NCI-H146 (cell line): ENCODE measurements at places on chromosomes 5 and 9.

DNA sequence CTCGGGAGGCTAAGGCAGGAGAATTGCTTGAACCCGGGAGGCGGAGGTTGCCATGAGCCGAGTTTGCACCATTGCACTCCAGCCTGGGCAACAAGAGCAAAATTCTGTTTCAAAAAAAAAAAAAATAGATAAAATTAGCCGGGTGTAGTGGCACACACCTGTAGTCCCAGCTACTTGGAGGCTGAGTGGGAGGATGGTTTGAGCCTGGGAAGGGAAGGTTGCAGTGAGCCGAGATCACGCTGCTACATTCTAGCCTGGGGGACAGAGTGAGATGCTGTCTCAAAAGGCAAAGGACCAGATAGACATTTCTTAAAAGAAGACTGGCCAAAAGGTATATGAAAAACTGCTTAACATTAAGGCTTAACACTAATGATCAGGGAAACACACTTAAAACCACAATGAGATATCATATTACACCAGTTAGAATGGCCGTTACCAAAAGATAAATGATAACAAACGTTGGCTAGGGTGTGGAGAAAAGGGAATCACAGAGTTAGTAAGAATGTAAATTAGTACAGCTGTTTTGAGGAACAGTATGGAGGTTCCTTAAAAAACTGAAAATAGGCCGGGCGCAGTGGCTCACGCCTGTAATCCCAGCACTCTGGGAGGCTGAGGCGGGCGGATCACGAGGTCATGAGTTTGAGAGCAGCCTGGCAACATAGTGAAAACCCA, 10.1 kb upstream of the MARVELD2 start:
- no peak for DNase-seq

- DNase-seq = peak; percentile 95
These were observed 599.3 kb upstream of the TLE4 start for GRCh38 chr9:78972303-78972999.

DNA sequence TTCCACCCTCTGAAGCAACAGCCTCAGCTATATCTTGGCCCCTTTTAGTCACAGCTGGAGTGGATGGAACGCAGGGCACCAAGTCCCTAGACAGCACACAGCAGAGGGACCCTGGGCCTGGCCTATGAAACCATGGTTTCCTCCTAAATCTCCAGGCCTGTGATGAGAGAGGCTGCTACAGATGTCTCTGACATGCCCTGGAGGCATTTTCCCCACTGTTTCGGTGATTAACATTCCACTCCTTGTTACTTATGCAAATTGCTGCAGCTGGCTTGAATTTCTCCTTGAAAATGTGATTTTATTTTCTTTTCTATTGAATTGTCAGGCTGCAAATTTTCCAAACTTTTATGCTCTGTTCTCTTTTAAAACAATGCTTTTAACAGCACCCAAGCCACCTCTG, 384.8 kb downstream of the PRR16 start:
- no peak for DNase-seq

DNA sequence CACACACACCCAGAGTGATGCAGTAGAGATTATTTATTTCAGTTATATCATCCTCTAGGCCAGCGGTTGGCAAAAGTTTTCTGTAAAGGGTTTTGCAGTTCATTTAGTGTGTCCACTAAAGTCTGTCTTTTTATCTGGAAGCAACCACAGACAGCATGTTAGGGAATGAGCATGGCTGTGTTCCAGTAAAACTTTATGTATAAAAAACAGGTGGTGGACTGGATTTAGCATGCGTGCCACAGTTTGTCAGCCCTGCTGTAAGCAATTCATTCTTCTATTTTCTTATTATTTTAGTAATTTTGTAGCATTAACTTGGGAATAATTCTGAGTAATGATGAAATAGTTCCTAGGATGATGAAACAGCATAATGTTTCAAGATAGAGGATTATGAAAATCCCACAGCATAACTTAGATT, 51.7 kb downstream of the CCNH start:
- DNase-seq = no peak

DNA sequence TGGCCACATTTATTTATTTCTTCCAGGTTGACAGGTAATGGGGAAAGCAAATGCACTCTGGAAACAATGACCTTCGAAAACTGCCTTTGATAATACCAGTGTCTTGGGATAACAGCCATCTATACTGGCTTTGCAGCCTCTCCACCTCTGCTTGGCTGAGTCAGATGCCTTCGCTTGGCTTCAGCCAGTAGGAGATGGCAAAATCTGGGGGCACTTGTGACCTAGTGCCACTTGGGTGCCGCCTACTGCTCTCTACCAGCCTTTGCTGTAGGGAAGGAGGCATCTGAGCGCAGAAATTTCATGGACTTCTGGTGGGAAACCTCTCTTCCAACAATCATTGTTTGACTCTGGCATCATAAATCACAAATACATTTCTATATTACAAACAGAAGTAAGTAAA, 21.8 kb downstream of the FYB1 start:
- DNase-seq = no peak

DNA sequence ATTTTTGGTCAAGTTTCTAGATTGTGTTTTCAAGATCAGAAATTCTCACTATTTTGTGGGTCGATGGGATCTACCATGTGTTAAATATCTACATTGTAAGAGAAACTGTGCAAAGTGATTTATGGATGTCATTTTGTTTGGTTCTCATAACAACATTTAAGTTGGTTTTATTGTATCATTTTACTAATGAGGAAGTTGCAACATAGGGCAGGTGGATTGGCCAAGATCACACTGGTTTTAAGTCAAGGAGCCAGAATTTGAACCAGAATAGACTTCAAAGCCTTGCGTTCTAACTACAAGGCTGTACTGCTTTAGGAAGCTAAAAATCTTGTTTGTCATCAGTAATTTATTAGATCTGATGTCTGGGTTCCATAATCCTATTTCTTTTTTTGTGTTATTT, 23.4 kb downstream of the SH3TC2 start:
- no peak for DNase-seq

GRCh38 chr5:61777292-61777691, 445.2 kb downstream of the ZSWIM6 start:
- DNase-seq = no peak

GRCh38 chr5:149930043-149930748, 14.4 kb downstream of the PDE6A start:
- no peak for DNase-seq

DNA sequence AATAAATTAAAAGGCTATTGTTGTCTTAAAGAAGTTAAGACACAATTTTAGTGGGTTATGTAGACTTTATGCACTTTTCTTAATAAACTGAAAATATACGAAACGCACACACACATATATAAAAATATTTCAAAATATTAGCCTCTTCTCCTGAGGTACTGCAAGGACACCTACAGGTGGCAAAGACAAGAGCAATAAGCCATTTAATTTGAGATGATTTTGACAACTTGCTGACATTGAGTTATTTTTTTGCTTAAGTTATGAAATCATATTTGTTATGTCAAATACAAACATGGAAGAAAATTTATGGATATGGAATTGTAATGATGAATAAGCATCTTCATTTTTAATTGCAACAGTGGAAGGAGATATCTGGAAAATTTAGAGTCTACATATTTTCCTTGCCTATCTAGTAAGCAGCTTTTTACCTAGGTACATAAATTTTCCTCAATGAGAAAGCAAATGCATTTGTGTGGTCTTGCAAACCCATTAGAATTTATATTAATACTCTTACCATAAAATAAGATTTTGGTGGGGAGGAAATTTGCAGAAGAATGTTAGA, 301.6 kb downstream of the ISL1 start:
- DNase-seq = no peak

- no peak for DNase-seq
These were observed 131.3 kb downstream of the PDZD2 start for GRCh38 chr5:31770132-31770720.

GRCh38 chr9:104177003-104177611, 83.0 kb downstream of the SMC2 start:
- DNase-seq = peak; percentile 13

- no peak for DNase-seq
These were observed 2389.5 kb downstream of the MAT2B start for GRCh38 chr5:165894916-165895315.

- DNase-seq = peak; percentile 6
These were observed 955 bp downstream of the CDH6 start for GRCh38 chr5:31194468-31194813.

DNA sequence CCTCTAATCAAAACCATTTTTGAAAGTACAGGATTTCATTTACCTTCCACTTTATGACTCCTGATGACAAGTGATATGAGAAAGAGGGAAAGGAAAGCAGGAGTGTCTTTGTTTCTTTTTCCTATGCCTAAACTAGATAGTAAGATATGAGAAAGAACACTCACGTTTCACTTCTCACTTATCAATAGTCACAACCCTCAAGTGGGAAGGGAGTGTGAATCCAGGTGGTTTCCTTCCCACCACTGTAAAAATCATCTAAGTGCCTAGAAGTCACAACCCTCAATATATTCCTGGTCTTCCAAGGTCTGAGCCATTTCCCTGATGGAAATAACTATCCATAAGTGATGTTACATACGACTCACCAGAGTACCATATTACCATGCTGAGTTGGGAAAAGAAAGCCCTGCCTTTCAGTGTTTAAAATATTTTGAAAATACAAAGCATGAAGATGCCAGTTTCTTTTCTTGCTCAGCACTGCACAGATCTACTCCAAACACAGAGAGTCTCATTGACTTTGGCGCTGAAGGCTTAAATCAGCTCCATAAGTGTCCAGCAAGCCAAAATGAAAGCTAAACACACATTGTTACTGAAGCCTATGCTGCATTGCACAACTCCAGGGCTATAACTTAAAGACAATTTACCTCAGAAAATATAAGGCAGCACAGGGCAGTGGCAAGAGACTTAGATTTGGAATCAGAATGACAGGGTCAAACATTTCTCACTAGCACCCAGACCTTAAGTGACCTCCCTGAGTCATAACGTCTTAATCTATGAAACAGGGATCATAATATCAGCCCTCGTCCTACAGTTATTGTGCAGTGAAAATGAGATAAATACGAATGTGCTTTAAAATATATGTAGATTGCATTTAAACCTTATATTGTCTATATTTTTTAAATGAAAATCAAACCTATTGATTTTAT, 301.2 kb downstream of the KIAA0825 start:
- no peak for DNase-seq

DNA sequence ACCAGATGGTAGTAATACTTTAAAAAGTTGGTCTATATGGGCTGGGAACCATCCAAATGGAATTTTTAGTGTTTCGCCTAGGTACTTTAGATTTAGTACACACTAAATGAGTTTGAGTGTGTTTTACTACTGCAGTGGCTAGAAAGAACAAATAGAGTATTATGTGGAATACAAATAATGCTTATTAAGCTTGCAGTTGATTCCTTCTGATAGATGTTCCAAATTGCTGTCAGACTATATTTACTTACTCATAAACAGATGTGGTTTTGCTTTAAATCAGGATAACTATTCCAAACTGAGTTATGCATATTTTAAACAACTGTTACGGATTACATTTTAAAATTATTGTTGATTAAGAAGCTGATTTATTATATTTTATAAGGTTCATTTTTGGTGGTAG, 103.3 kb downstream of the ZSWIM6 start:
- DNase-seq = no peak

- no peak for DNase-seq
These were observed 225.6 kb downstream of the SPOCK1 start for GRCh38 chr5:137273511-137273910.

DNA sequence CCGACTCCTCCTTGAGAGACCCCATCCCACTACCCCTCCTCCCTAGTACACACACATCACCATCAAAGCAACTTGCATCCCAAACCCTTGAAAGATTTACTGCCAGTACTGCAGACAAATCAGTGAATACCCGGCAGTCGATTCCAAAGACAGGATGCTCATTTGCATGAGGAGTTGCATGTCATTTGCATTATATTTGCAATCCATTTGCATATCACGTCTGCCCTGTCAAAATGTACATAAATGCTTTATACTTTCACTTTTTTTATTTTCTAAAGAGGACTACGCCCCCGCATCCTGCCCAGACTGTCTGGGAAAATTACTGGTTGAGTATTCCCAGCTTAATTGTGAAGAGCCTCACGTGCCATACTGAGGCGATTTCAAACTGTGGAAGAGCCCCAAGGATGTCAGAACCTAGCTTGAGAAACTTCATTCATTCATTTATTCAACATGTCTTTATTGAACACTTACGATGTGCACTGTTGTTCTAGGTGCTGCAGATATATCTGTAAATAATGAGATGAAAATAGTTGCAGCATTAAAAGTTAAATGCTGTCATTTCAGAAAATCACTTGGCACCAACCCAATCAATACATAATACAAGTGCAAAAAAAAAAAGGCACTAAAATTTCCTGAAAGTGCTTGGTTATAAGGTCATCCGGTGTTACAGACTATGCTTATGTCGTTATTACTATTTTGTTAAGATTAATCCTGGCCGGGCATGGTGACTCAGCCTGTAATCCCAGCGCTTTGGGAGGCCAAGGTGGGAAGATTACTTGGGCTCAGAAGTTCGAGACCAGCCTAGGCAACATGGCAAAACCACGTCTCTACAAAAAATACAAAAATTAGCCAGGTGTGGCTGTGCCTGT, 17.2 kb upstream of the SIL1 start:
- DNase-seq = no peak

DNA sequence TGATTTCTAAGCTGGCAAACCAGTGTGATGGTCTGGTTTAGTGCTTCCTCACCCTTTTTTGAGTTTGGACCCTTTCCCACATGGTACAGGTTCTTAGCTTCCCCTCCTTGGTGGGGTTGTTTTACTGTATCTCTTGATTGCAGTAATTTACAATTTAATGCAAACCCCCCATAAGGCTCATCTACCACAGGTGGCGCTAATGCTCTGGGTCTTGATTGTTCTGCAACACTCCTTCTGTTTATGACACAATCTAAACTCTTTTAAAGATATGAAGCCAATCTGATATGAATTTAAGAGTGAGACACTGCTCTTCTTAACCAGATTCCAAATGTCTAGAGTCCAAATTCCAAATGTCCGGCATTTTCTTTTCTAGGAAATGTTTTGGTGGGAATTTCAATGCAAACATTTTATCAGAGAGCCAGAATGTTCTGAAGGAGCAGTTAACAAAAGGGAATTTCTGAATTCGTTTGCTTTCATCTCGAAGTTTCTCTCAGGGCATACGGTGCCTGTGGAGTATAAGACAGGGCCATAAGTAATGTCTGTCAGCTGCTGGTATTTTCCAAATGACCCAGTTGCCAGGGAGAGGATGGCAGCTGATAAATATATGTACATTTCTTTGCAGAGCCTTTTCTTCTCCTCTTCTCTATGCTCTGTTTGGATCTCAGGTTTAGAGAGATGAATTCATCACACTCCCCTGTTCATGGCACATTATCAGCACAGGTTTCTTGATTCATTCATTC, 246.8 kb downstream of the ARHGAP26 start:
- peak; percentile 24 for DNase-seq
